ENCODE measurements at places on chromosomes 11 and 22.

- DNase-seq, result no peak
These were observed 7.9 kb downstream of the ASPHD2 start for GRCh38 chr22:26436903-26437515.

DNA sequence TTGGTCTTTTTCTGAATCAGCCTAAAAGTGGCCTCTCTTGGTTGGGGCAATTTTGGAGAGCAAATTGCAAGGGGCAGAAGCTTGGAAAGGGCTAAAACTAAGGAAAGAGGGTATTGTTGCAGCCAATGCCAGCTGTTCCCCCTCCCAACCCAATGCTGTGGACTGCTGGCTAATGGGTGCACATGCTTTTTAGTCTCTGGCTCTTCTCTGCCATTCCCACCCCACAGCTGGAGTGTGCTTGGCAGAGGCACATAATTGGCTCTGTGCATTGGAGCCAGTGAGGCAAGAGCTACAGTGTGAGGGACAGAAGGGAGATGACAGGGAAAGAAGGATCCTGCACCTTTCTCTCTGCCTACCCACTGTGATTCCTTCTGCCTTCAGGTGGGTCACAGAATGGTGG lies 140.0 kb downstream of the NECTIN1 start:
- DNase-seq, result peak; percentile 68

DNA sequence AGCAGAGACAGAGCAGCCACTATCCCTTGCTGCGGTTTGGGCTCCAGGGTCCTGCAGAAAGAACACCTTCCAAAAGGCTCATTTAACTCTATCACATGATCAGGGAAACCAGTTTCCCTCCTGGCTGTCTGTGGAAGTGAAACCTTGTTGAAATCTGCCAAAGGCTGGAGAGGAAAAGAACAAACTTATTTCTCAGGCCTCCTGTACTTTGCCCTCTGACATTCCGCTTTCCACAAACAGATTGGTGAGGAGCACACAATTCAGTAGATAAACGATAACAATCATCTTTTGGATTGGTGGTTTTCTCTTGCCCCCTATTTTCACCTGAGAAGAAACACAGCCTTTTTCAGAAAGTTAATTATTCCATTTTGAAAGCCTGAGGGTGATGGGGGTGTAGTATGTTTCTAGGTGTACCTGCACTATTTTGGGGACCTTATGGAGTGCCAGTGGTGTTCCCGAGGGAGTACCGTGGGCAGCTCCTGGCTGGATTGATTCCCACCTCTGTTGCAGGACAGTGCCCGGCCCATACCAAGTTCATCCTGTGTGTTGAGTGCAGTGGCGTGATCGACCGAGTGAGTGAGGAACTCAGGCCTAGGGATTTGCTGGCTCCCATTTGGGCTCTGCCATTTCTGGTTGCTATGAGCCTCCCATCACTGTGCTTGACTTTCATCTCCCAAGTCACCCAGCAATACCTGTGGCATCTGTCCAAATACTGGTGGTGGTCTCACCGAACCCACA lies 102.0 kb downstream of the TBC1D22A start:
- no peak for DNase-seq

DNA sequence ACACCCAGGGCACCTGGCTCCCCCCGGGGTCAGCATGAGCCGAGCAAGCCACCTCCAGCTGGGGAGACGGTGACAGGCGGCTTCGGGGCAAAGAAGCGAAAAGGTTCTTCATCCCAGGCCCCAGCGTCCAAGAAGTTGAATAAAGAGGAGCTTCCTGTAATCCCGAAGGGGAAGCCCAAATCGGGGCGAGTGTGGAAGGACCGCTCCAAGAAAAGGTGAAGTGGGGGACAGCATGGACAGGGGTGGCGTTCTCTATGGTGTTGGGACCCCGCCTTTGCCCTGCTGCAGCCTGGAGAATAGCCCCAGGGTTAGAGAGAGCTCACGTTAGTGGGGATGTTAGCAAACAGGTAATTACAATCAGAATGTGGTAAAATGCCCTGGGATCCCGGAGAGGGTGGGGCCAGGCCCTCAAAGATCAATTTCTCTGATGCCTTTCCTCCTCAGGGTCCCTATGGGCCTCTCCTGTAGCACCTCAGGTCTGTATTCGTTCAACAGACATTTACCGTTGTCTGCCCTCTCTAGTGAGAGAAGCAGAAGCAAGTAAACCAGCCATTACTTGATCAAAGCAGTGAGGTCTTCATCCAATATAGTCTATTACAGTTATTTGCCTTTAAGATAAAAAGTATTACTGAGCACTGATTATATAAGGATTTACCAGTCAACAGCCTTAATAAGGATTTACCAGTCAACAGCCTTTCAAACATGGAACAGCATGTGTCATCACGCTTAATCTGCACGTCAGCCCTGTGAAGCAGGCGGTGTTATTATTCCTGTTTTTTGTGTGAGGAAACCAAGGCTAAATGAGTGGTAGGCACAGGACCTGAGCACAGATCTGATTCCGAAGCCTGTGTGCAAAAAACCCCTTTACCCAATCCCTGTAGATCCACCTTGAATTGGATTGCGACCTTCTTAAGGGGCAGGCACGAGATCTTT lies 1.0 kb downstream of the CCDC86 start:
- DNase-seq, result no peak

- no peak for DNase-seq
These were observed 303.5 kb downstream of the TBC1D22A start for GRCh38 chr22:47065756-47066615.

- DNase-seq, result no peak
These were observed 6.7 kb upstream of the NAV2 start for GRCh38 chr11:19705936-19706335.
